ENCODE measurements at places on chromosomes 4 and X.

DNA sequence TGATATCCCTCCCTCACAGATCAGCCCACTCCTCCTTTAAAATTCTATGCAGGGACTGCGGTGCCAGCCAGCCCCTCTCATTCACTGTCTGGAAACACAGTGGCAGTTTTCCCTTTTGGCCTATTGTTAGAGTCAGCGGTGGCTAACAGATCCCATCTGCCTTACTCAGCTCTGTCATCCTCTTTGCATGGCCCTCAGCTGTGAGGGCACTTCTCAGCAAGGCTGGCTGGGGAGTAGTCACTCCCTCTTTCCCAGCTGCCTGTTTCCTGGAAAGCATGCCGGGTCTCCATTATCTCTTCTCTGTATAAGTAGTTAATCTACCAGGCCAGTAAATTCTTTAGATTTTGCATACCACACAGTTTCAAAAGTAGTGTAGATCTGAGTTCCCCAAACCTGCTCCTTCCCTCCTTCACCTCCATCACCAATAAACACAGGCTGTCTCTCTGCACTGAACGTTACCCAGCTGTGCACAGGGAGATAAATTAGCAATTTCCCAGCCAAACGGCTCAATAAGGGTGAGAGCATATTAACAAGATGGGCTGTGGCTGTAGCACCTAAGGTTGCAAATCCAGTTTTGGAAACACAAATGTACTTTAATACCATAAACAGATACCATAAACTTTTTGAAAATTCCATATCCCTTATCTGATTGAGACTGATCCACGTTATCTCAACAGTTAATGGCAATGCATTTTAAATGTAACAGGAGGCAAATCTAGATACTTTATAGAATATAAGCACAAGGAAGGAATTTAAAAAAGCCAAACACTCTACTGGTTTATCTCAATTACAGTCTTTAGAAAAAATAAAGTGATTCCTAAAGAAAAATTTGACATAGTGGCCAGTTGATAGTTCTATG lies 229.3 kb downstream of the ANKRD50 start:
- no peak for DNase-seq

- no peak for DNase-seq
Observed at GRCh38 chr4:7783541-7783940, 156.1 kb downstream of the AFAP1 start.

GRCh38 chr4:38516190-38516589 lies 147.8 kb upstream of the KLF3 start:
- DNase-seq = no peak

DNA sequence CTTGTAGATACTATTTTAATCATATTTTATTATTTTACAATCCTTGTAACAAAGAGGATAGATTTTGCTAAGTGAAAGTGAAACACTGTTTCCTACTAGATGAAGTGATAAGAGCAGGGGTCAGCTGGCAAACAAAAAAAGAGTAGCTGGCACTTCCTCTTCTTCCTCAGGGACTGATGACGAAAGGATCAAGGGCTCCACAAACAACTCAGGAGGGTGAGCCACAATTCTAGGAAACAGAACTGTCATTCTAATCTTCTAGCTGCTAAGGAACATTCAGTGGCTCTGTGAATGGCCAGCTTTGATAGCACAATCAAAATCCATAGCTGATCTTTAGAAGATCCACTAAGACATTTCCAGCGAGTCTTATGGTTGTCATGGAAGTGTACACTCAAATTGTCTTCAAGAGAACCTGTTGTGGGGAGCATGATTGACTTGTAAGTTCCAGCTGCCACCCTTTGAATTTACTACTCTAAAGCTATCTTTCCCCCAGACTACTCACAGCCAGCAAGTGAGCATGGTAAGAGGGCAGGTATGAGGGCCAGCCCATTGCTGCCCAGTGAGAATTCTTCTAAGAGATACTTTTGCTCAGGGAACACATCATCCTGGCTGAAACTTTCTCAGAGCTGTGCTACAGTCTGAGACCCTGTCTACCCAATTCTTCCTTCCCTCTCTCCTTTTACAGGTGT lies 275.7 kb upstream of the RASGEF1B start:
- DNase-seq = no peak
